ENCODE measurements at places on chromosomes 1 and 21.

GRCh38 chr1:110714374-110714995 is 39.7 kb upstream of the KCNA3 start:
- DNase-seq: no peak

DNA sequence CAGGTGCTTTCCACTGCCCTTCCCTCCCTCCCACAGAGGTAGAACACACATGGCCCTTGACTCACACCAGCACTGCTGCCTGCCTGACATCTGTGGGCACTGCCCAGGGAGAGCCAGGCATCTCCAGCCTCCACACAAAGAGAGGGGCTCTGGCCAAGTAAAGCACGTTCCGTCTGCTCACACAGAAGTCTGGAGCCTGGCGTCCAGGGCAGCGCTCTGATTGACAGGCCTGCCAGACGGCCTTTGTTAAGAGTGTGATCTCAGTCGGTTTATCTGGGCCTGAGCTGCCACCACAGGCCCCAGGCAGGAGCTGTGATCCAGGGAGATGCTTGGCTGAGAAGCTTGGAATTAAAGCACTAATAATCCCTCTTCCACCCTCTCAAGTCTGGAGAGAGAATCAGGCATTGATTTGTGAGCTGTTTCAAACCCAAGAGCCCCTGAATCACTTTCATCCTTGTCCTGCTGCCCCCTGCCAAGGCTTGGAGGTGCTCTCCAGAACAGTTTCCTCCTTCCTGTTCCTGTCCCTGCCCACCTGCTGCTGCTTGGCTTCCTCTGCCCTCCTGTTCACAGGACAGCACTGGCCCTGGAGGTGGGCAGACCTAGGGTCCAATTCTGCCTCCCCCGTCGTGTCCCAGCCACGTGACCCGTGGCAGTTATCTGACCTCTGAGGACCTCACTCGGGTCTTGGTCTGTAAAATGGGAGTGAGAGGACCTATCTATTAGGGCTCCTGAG is 3.7 kb downstream of the DMRTB1 start:
- DNase-seq: no peak

DNA sequence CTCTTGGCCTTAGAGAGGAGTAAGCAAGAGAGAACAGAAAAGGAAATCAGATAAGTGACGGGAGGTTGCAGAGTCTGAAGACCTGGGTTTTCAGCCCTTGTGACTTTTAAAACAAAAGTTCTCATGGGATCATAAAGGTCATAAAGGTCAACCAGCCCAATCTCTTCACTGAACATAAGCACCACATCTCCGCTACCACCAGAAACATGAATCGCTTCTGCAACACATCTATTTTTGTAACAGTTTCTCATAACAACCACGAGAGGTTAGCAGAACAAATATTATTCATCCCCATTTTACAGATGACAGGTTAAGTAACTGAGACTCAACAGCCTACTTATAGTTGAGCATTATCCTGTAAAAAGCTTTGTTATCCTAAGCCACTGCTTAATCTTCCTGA is 5.9 kb downstream of the TRAPPC3 start:
- DNase-seq: no peak

DNA sequence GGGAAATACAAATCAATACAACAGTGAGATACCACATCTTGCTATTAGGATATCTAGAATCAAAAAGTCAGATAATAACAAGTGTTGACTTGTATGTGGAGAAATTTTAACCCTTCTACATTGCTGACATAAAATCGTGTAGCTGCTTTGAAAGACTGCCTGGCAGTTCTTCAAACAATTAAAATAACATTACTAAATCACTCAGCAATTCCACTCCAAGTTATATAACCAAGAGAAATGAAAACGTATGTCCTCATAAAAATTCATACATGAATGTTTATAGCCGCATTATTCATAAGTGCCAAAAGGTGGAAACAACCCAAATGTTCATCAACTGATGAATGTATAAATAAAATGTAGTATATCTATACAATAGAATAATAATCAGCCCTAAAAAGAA is 164.6 kb downstream of the RASAL2 start:
- DNase-seq: no peak

DNA sequence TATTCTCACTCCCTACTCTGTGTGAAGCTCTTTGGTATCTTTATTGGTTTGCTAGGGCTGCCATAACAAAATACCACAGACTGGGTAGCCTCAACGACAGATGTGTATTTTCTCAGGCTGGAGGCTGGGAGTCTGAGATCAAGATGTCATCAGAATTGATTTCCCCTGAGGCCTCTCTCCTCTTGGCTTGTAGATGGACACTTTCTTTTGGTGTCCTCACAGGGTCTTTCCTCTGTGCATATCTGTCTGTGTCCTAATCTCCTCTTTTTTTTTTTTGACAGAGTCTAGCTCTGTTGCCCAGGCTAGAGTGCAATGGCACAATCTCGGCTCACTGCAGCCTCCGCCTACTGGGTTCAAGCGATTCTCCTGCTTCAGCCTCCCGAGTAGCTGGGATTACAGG is 71.4 kb upstream of the KCNJ6 start:
- DNase-seq: no peak

DNA sequence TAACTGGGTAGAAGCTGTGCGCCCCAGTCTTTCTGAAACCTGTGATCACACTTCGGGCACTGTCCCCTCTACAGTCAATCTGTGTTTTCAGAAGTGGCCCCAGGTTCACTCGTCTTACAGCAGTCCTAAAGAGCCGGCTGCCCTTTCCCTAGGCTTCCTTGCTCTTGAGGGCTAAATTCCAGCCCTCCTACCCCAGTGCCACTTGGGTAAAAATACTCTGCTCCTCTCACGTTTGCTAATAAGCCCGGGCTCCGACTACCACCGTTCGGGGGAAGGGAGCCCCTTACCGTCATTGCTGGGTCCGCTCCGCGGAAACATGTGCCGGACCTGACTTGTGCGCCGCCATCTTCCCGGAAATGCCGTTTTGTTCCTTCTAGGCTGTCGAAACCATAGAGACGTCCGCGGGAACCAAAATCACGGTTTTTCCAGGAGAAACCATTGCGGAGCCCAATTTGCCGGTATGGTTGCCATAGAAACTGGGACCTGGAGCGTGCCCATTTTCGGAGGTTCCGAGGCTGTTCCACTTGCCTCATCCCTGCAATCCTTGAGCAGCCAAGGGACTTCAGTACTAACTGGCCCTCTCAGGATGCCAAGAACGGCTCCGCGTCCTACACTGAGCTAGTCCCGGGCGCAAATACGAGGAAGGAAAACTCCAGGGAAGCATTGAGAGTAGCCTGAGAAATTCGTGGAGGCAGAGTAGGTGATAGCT is at the start of gene GPATCH4:
GPATCH4 (minus strand) TSS at position 358 of the 709 bp plus-strand sequence.
- DNase-seq: peak; percentile 88

DNA sequence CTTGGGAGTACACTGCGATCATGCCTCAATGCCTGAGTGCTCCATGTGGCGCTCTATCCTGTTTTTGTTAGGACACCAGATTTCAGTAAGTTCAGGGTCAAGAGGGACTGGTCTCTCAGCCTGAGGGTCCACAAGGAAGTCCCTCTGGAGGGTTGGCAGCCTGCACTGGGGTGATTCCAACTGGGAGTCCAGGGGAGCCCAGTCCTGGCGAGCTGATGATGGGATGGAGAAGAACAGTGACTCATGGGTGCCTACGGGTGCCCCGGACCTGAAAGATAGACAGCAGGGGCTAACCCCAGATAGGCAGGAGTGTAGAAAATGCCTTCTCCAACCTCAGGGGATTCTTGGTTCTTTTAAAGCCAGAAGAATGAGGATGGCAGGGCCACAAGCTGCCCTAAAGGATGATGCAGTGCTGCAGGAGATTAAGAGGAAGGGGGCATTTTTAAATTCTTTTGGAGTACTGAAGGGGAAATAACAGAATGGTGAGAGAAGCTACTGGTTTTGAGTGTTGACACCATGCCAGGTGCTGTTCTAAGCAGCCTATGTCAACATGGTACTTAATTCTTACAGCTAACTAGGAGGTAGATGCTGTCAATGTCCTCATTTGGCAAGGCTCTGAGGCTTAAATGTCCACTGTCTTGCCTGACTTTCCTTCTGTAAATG is 68.4 kb upstream of the TLR5 start:
- DNase-seq: no peak

All from hepatic stellate cell (primary cell).